ENCODE measurements at places on chromosomes 6 and 20.

- no peak for DNase-seq
Measured at GRCh38 chr6:39189915-39190544, 39.2 kb downstream of the KCNK5 start.

- no peak for DNase-seq
Measured at GRCh38 chr6:27957516-27957915, 475 bp downstream of the OR2B6 start.

GRCh38 chr20:44183282-44183681 is 3.7 kb downstream of the JPH2 start:
- DNase-seq = no peak

DNA sequence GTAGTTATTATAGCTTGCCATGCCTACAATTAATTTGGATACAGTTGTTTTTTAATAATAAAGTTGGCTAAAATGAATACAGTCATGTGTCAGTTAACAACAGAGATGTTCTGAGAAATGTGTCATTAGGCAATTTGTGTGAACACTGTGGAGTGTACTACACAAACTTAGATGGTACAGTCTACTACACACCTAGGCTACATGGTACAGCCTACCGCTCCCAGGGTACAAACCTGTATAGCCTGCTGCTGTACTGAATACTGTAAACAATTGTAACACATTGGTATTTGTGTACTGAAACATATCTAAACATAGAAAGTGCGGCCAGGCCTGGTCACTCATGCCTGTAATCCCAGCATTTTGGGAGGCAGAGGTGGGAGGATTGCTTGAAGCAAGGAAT is 50.2 kb downstream of the MYLIP start:
- no peak for DNase-seq

DNA sequence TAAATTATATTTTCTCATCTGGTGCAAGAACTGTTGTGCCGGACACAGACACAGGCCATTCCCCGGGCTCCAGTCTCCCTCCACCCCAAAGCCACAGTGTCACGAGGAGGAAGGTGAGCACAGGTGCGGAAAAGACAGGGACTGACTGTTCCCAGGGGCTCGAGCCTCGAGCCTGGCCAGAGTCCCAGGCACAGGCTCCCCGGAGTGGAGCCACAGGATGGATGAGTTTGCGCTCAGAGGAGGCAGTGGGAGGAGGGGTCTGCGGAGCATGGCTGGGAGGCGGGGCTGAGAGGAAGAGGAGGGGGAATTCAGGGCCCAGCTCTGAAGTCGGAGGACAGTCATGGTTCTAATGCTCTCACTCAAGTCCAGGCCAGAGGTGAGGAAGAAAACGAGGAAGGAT is 284.8 kb downstream of the SMOC2 start:
- DNase-seq = no peak

GRCh38 chr6:127383988-127384387 is 40.6 kb upstream of the ECHDC1 start:
- no peak for DNase-seq
